ENCODE measurements at places on chromosomes 13 and 19.

- DNase-seq, result peak; percentile 18
These were observed 25.6 kb upstream of the ZNF681 start for GRCh38 chr19:23784274-23784673.

DNA sequence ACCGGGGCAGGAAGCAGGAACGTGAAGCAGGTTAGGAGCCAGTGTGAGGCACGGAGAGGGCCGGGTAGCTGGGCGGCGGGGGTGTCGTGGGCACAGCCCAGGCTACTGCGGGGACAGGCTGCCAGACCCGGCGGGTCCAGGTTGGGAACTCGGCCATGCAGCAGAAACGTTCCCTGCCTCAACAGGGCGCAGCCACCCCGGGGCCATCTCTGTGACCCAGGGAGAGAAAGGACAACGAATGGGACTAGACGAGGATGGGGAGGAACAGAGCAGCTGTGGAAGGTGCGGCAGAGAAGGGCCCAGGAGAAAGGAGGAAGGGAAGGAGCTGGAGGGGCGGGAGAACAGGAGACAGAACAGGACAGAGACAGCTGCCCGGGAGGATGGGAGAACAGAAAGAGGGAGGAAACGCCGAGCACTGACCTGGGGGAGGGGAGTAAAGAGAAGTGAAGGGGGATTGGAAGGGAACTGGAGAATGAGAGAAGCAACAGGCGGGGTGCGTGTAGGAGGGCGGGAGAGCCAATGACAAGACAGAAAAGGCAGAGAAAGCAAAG, 12.9 kb upstream of the GARIN5A start:
- DNase-seq, result no peak

GRCh38 chr13:29532116-29532515, 63.4 kb downstream of the SLC7A1 start:
- no peak for DNase-seq

- DNase-seq, result no peak
These were observed 74.8 kb upstream of the STK24 start for GRCh38 chr13:98651744-98652143.

GRCh38 chr13:91346062-91346461, 1.4 kb upstream of the MIR17HG start:
- peak; percentile 63 for DNase-seq

GRCh38 chr19:18158467-18158866, 5.5 kb downstream of the PIK3R2 start:
- no peak for DNase-seq

DNA sequence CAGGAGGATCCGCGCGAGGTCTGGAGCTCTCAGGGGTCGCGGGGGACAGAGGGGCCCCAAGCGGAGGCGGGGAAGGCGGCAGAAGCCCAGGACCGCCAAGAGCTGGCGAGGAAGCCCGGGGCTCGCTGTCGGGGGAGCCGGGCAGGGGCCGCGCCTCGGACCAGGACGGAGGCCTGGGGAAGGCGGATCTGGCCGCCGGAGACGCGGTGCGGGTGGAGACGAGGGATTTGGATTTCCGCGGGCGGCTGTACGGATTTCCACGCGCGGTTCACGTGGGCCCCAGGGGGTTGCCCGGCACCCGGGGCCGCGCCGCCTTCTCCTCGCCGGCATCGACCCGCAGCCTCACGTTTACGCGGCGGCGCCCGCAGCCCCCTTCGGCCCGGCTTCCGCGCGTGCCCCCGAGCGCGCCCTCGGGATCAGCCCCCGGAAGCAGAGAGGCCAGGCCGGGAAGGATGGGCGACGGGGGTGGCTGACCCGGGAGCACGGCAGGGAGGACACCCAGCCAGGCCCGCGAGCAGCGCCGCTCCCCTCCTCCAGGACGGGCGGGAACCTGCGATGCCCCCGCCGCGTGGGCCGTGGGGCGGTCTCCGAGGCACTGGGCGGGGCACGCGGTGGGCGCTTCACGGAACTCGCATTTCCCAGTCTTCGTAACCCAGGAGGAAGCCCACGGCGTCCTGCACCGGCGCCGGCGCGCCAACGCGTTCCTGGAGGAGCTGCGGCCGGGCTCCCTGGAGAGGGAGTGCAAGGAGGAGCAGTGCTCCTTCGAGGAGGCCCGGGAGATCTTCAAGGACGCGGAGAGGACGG, 4.7 kb downstream of the F7 start:
- no peak for DNase-seq

DNA sequence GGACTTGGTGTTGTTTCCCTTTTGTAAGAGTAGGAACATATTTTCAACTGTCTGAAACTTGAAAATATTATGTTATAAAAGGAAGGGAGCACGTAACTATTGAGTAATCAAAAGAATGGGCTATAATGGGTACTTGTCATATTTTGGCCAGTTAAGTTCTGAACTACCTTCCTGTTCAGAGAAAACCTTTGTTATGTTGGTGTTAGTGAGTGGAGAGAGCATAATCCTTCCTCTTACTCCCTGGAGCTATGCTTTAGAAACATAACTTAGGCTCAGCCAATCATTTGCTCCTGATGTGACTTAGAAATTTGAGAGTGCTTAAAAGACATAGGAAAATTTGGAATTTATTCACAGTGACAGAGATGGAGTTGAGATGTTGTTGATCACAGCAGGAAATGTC, 482.5 kb upstream of the SPRY2 start:
- DNase-seq, result no peak

DNA sequence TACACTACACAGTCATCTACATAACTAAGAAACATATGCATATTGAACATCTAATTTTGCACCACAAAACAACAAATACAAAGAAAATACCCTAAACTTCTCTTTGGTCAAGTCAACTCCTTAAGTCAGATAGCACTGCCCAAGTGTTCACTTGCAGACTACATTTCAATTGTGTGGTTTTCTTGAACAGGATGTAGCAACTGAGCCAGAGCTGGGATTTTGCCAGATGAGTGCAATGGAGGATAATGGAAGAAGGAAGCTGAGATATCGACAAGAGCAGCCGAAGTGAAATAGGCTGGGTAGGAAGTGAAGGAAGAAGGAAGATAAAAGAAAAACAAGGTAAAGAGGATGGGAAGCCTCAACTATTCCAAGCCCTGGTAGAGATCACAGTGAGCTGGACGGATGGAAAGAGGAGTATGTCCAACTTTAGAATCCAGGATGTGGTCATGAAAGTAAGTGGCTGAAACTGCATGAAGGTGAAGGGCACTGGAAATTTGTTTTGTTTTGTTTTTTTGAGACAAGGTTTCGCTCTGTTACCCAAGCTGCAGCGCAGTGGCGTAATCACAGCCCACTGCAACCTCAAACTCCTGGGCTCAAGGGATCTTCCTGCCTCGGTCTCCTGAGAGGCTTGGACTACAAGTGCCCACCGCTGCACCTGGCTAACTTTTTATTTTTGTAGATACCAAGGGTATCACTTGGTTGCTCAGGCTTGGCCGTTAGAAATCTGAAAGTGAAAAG, 15.0 kb downstream of the NUFIP1 start:
- no peak for DNase-seq

DNA sequence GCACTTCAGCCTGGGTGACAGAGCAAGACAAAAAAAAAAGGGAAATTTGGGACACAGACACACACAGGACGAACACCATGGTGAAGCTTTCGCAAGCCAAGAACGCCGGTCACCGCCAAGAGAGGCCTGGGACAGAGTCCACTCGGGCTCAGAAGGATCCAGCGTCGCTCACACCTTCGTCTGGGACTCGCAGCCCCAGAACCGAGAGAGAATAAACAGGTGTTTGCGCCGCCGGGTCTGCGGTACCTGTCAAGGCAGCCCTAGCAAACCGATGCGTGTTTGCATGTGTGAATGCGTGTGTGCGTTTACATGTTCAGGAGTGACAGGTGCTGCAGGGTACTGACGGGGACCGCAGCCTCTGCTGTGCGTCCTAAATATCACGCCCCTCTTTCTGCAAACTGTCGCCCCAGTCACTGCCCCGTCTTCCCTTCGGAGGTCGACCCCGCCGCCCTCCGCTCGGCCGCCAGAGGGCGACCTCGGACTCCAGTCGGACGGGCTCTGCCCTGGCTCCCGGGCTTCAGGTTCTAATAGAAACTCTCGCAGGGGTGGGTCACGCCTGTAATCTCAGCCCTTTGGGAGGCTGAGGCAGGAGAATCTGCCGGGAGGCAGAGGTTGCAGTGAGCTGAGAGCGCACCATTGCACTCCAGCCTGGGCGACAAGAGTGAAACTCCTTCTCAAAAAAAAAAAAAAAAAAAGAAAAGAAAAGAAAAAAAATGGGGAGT, 11.8 kb upstream of the CSNK1G2 start:
- DNase-seq, result peak; percentile 83

DNA sequence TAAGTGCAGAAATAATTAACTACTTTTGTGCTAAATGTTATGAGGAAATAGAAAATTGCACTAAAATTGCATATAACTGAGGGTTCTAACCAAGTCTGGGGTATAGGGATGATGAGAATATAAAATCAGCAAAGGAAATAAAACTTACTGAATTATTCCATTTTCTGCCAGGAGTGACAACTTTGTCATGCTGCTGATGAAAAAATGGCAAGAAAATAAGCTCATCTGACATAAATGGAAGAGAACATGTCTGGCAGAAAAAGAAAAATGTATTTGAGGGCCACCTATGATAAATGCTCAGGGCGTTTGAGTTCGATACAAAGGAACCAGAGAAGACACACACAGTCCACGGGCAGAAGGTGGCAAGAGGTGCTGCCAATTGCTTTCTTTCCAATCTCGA, 78.2 kb downstream of the LHFPL6 start:
- DNase-seq, result no peak

- DNase-seq, result no peak
These were observed 102.7 kb downstream of the ZAR1L start for GRCh38 chr13:32212421-32212820.

- DNase-seq, result no peak
These were observed 9.2 kb downstream of the LMTK3 start for GRCh38 chr19:48502350-48503018.

DNA sequence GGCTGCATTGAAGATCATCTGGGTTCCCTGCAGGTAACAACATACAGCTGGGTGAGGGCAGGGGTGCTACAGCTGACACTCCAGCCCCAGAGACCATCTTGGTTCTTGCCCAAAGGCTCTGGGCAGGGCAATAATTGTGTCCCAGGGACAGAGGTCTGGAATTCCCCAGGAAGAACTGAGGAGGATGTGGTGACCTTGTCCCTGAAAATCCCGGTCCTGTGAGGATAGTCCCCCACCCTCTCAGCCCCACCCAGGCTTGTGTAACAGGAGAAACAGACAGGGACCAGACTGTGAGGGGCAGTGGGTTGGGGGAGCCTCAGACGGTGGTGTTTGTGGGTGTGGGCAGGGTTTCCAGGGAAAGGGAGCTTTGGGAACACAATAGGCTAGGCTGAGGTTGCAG, 63.5 kb downstream of the COLGALT1 start:
- no peak for DNase-seq

GRCh38 chr13:45861322-45861721, 9.8 kb upstream of the SIAH3 start:
- no peak for DNase-seq

- peak; percentile 47 for DNase-seq
These were observed 2.7 kb downstream of the JUND start for GRCh38 chr19:18278521-18279265.

- DNase-seq, result no peak
These were observed 173.0 kb downstream of the OLFM4 start for GRCh38 chr13:53201454-53202225.

- peak; percentile 22 for DNase-seq
These were observed at the start of gene ARHGEF18 for GRCh38 chr19:7348587-7349230. TSS of gene ARHGEF18 (plus strand) at chr19:7348937. CDS start at chr19:7362891, 13,954 bp downstream.

DNA sequence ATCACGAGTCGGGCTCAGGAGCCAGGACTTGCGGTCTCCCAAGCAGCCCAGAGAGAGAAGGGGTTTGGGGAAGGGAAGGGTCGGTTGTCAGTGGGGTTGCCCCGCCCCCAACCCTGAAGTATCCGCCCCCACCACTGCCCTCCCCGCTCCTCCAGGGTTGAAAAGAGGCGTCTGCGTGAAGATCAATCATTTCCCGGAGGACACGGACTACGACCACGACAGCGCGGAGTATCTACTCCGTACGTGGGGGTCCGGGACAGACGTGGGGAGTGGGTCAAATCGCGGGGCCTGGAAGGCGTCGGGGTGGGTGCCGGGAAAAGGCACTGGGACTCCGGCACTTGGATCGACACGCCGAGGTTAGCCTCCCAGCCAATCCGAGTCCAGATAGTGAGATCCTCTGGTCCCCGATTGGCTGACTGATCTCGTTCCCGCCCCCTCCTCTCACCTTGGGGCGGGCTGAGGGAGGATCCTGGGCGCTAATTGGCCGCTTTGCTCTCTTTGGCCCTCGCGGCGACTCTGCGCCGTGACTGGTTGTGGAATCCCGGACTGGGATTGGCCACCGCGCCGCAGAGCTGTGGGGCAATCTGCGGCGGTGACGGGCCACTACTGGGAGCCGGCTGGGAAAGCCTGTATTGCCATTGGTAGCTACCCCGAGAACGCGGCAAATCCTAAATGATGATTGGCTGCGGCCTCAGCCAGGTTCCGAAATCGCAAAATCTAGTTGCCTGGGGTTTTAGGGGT, 13.3 kb upstream of the CACNG6 start:
- DNase-seq, result peak; percentile 32

DNA sequence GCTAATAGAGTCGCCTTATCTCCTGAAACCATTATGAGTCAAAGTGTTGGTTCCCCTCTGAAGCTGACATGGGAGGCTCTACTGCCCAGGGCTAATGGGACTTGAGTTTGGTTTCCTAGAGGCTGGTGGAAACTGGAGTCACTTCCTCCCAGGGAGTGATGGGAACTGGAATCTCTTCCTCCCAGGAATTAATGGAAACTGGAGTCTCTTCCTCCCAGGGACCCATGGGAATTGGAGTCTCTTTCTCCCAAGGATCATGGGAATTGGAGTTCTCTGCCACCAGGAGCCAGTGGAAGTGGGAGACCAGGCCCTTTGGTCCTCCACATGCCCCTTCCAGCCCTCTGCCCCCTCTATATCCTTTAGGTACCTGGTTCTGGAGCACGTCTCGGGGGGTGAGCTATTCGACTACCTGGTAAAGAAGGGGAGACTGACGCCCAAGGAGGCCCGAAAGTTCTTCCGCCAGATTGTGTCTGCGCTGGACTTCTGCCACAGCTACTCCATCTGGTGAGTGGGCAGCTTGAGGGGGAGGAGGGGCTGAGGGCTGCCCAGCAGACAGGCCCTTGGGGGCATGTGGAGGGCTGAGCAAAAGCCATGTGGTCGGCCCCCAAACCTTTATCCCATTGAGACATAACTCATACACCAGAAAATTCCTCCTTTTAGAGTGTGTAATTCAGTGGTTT, 5.5 kb downstream of the BRSK1 start:
- DNase-seq, result no peak

DNA sequence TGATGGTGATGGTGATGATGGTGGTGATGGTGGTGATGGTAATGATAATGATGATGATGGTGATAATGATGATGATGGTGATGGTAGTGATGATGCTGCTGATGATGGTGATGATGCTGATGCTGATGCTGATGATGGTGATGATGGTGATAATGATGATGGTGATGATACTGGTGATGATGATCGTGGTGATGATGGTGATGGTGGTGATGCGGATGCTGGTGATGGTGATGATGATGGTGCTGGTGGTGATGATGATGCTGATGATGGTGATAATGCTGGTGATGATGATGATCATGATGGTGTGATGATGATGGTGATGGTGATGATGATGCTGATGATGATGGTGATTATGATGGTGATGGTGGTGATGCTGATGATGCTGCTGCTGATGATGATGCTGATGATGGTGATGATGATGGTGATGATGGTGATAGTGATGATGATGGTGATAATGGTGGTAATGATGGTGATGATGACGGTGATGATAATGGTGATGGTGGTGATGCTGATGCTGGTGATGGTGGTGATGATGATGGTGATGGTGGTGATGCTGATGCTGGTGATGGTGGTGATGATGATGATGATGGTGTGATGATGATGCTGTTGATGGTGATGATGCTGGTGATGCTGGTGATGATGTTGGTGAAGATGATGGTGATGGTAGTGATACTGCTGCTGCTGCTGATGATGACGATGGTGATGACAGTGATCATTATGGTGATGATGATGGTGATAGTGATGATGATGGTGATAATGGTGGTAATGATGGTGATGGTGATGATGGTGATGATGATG, 62.8 kb downstream of the ZNF536 start:
- DNase-seq, result no peak
